Colonic mucosa (tissue), 4 donors: ENCODE measurements at places on chromosomes 16 and 17.

DNA sequence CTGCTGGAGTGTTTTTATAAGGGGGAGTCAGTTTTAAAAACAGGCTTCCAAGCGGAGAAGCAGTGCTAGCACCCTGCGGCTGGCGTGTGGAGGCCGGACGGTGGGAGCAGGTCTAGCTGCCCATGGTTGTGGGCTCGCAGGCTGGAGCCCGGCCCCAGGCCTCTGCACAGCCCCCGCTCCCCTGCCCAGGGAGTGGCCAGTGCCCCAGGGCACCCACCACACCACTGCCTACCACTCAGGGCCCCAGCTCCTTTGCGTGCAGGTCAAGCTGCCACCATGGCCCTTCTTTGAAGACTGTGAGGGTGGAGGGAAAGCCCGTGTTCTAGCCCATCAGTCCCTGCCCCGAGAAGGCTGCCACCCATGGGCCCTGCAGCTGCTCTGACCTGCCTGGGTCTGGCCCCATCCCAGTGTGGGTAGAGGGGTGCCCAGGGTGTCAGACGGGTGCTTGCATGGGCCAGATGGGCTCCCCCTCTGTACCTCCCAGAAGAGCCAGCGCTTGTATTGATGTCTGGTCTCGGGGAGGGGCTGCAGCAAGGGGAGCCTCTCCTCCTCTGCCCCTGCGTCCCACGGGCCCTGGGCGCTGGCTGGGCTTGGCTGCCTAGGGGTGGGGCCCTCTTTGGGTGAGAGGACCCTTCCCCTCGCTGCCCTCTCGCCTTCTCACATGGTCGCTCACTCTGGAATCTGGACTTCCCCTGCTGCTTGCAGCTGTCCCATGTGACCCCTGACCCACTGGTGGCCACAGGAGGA lies 1.5 kb upstream of the NUDT16L1 start:
- DNase-seq: no peak

GRCh38 chr17:67051155-67051538 lies 6.8 kb downstream of the CACNG1 start:
- no peak for DNase-seq

- DNase-seq: no peak
These were observed 113.1 kb downstream of the ZFHX3 start for GRCh38 chr16:72934636-72935403.

- DNase-seq: peak; percentile 54
These were observed 219.9 kb downstream of the ENGASE start for GRCh38 chr17:79294459-79295071.

- DNase-seq: peak; percentile 40
These were observed 8.4 kb downstream of the MYO1C start for GRCh38 chr17:1484060-1484535.

- DNase-seq: no peak
These were observed 26.9 kb downstream of the PTRH2 start for GRCh38 chr17:59680314-59680713.

GRCh38 chr17:36628576-36628975 lies 27.2 kb downstream of the MRM1 start:
- no peak for DNase-seq

GRCh38 chr17:34252095-34252443 lies 3.0 kb upstream of the CCL2 start:
- no peak for DNase-seq

GRCh38 chr17:42342242-42343008 lies 45.8 kb downstream of the STAT3 start:
- no peak for DNase-seq

- DNase-seq: no peak
These were observed 4.9 kb downstream of the INO80E start for GRCh38 chr16:30000735-30001631.

DNA sequence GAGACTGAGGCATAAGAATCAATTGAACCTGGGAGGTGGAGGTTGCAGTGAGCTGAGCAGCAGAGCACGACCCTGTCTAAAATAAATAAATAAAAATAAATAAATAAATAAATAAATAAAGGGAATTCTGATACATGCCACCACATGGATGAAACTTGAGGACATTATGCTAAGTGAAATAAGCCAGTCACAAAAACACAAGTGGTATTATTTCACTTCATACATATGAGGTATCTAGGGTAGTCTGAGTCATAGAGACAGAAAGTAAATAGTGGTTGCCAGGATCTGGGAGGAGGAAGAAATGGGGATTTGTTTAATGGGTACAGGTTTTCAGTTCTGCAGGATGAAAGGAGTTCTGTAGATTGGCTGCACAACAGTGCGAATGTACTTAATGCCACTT lies 16.3 kb downstream of the PIPOX start:
- DNase-seq: no peak

DNA sequence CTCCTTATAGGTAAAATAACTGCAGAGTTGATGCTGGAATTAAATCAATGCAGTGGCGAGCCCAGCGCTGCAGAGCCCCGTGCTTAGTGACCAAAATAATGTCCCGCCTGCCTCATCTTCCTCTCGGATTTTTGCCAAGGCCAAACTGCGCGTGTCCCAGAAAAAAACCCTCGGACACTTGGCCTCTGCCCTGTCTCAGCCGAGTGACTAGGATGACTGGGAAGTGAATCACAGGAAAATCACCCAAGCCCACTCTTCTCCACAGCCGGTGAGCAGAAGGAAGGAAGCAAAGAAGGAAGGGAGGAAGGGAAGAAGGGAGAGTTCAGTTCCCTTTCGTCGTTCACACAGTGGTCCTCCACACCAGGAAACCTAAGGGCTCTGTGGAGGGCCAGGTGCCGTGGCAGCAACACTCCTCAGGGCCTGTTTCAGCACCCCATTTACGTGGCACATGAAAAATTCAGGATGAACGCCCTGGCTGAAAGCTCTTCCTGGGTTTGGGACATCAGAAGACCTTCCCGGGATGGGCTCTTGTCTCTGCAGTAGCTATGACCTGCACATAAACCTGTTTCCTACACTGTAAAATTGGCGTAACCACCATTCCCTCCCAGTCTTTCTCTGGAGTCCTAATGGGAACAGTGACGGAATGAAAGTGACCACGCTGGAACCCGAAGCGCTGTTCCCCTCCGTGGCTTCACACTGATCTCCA lies 25.4 kb upstream of the HOXB13 start:
- DNase-seq: no peak

DNA sequence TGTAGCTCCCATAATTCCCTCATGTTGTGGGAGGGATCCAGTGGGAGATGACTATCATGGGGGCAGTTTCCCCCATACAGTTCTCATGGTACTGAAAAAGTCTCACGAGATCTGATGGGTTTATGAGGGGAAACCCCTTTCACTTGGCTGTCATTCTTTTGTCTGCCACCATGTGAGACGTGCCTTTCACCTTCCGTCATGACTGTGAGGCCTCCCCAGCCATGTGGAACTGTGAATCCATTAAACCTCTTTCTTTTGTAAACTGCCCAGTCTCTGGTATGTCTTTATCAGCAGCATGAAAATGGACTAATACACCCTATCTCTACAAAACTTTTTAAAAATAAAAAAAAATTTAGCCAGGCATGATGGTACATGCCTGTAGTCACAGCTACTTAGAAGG lies 6.2 kb upstream of the C17orf113 start:
- no peak for DNase-seq

GRCh38 chr16:64580558-64580957 lies 541.3 kb downstream of the CDH11 start:
- no peak for DNase-seq

DNA sequence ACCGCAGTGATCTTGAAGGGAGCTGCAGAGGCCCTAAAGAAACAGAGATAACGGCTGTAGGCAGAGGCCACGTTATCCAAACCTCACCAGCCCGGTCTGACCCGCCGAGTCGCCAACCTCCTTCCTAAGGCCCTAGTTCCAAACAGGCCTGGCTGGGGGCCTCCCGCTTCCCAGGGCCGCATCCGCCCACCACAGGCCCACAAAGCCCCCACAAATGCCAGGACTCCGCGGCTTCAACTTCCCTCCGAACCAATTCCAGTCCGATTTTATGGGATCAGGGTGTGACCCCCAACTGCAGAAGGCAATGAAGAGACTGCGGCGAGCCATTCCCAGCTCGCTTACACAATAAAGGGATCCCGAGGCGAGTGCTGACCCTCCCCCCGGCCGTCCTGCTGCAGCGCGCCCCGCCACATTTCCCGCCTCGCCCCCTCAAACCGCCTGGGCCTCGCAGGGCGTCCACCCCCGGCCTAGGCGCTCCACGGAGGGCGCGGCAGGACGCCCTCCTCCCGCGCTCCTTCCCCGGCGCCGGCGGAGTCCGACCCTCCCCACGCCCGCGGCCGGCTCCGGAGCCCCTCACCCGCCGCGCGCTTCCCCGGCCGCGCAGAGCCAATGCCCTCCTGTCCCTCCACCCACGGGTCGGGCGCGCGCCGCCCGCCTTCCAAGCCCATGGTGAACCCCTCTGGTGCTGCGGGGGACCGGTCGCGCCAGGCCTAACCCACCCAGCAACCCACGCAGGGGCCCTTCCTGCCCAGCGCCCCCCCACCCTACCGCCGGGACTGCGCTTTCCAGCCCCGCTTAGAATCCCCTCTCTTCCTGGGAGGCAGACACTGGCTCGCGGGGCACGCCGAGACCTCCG lies 926 bp downstream of the MYH10 start:
- DNase-seq: peak; percentile 32

- DNase-seq: peak; percentile 77
These were observed 13.2 kb upstream of the AURKB start for GRCh38 chr17:8223356-8224126.

DNA sequence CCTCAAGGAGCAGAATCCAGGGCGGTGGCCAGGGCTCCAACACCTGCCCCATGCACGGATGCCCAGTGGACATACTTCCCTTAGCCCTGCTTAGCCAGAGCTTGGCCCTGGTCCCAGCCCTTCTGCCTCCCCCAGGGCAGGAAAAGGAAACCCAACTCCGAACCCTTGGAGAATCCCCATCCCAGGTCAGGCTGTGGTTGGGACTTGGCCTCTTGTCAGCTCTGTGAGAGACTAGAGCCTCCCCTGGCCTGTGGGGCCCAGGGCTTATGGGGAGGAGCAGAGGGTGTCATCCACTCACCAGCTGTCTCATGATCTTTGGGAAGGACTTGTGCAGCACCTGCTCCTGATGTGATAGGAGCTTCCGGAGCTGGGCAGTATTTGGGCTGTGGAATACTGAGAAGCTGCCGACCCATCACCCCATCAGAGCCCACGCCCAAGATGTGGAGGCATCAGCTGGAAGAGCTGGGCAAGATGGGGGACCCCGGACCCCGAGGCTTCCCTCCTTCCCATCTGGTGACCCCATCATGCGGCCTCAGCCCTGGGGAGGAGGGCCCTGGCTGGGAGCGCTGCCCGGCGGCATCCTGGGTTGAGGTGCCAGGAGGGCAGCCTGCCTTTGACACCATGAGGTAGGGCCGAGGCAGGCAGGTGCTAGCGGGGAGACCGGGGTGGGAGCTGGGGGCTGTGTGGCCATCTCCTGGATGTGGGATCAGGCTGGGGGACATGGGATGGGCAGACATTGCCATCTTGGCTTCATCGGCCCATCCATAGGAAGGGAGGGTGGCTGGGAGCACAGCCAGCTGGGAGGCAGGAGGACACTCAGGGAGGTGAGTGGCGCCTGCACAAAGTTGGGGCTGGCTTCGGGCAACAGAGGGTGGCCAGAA lies 45.1 kb downstream of the TNFRSF13B start:
- no peak for DNase-seq

DNA sequence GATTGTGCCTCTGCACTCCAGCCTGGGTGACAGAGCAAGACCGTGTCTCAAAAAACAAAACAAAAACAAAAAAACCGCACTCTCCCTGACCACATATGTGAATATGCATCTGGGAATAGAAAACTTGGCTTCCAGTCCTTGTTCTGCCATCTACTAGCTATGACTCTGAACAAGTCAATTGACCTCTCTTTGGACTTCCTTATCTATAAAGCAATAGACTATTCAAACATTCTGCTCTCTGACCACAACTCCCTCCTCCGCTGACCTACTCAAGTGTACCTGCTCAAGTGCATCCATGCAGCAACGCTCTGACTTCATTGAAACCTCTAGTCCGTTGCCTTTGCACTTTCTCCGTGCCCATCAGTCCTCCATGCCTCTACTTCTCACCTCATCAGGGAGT lies 52.6 kb upstream of the KDM6B start:
- no peak for DNase-seq

DNA sequence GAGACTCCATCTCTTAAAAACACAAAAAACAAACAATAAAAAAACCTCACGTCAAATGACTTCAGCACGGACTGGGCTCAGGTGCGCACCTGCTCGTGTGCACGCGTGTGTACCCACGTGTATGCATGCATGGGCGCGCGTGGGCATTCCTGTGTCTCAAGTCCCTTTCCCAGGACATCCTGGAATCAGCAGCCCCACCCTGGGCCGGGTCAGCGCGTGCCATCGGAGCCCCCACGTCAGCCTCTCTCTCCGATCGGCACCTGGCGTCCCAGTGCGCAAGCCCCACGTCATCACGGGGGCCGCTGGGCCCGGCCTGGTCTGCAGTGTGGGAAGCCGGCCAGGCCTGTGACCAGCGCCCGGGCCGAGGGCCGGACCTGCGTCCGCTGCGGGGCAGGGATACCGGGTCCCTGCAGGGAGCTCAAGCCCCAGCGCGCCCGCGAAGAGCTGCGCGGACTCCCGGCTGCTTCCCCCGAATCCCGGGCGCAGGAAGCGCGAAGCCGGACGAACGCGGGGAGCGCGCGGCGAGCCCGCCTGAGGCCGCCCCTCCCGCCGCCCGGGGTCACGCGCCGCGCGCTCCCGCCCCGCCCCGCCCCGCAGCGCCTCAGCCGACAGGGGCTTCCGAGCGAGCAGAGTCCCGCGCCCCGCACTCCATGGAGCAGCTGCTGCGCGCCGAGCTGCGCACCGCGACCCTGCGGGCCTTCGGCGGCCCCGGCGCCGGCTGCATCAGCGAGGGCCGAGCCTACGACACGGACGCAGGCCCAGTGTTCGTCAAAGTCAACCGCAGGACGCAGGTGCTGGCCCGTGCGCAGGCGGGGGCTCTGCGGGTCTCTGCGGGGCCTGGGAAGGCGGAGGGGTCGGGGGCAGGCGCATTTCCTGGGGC lies at the start of gene FN3K:
FN3K (plus strand) TSS at position 629 of the 880 bp plus-strand sequence; CDS start at position 651, 22 bp downstream.
- peak; percentile 77 for DNase-seq
